H1 (cell line): ENCODE measurements at places on chromosomes 11 and 22. TPM values are rescaled to one million over a fixed set of nuclear protein-coding genes. Genes with fewer than 3 reads are reported as not detected.

DNA sequence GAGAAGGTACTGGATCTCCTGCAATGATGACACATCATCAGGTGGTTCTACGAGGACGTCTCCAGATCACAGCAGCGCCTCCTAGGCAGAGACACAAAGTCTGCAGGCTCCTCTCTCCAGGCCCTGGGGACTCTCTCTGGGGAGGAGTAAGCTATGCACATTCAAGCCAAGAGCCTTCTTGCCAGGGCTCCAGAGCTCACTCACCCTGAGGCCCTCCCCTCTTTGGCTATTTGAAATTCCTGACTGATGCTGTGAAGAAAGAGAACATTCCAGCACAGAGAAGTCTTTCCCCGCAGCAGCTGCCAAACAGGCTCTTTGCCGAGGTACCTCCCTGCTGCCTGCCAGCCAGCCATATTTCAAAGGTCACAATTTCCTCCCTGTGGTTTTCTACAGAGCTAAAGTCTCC, 204.9 kb downstream of the CSNK2A3 start:
- peak; percentile 60 for DNase-seq

GRCh38 chr22:21013657-21014201, 1.2 kb upstream of the P2RX6 start:
- no peak for DNase-seq

GRCh38 chr11:19889531-19889930, 176.9 kb downstream of the NAV2 start:
- no peak for DNase-seq

- DNase-seq: no peak
These were observed 12.5 kb downstream of the HSD17B12 start for GRCh38 chr11:43693069-43693468.

GRCh38 chr11:69164824-69165223, 9.1 kb downstream of the SMIM38 start:
- no peak for DNase-seq

DNA sequence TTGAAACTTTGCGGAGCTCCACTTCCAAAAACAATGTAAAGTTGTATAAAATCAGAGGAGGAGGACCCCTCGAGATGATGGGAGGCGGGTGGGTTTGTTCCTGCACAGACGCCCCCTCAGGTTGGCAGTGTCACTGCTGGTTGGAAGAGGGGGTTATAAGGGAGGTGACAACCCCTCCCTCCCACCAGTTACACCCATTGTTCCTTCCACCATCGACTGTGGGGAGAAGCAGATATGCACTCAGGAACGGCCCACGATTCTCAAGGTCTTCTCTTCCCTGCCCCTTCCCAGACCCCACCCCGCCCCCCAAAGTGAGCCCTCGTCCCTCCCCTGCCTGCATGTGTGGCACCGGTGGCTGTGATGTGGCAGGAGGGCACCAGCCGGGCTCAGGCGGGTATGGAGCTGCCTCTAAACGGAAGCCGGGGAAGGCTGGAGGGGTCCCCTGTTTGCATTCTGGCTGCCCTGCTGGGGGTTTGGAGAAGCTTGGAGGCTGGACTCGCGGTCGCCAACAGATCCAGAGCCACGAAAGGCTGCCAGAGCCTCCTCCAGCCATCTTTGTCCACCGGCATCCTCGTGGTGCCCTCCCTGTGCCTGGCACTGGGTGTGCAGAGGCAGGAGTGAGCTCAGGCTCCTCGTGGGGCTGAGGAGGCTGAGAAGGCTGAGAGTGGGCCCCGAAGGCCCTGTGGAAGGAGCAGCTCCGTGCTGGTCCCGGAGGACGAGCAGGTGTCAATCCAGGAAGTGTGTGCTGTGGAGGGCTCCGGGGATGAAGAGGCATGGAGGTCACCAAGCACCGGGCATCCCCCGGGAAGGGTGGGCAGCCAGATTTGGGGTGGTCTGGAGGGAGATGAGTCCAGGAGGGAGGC, 778 bp downstream of the KDELR3 start:
- DNase-seq: no peak

- DNase-seq: peak; percentile 75
These were observed at the start of gene TNRC6B for GRCh38 chr22:40177738-40178416. TNRC6B (plus strand) TSS chr22:40177925; CDS start chr22:40178136, 211 bp downstream.

The APOL6 gene
- 0.13 TPM in 2 replicates for total RNA-seq

The NARS2 gene
- total RNA-seq: 46.7 and 51.6 TPM in 2 replicates

The KRTAP5-11 gene
- not detected in 2 replicates for total RNA-seq
